ENCODE measurements at places on chromosomes 2 and 18.

DNA sequence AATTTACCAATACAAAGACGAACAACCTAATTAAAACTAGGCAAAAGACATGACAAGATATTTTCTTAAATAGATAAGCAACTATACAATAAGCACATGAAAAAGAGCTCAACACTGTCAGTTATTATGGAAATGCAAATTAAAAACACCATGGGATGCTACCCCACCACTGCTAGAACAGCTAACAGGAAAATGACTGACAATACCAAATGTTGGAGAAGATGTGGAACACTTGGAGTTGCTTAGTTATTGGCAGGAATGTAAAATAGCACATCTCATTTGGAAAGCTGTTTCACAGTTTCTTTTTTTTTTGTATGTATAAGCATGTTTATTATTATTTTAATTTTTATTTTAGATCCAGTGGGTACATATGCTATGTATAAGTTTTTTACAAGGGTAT, 84.4 kb downstream of the CYRIA start:
- DNase-seq: no peak

- no peak for DNase-seq
Measured at GRCh38 chr2:33645861-33646260, 46.8 kb upstream of the FAM98A start.

DNA sequence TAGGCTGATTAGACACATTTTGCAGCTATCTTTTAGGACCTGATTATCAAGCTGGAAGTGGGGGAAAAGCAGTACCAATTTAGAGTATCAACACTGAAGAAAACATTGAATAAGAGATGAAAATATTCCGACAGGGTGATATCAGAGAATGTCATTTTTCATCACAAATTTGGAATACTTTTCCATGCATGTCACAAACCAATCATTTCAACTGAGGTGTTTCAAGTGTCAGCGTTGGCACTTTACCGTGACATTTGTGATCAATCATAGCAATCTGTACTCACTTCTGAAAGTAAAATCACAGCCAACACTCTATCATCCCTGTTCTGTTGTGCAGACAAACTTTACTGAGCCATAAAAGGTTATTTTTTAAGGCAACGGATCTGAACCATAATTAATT, 75.4 kb downstream of the PDE1A start:
- no peak for DNase-seq

DNA sequence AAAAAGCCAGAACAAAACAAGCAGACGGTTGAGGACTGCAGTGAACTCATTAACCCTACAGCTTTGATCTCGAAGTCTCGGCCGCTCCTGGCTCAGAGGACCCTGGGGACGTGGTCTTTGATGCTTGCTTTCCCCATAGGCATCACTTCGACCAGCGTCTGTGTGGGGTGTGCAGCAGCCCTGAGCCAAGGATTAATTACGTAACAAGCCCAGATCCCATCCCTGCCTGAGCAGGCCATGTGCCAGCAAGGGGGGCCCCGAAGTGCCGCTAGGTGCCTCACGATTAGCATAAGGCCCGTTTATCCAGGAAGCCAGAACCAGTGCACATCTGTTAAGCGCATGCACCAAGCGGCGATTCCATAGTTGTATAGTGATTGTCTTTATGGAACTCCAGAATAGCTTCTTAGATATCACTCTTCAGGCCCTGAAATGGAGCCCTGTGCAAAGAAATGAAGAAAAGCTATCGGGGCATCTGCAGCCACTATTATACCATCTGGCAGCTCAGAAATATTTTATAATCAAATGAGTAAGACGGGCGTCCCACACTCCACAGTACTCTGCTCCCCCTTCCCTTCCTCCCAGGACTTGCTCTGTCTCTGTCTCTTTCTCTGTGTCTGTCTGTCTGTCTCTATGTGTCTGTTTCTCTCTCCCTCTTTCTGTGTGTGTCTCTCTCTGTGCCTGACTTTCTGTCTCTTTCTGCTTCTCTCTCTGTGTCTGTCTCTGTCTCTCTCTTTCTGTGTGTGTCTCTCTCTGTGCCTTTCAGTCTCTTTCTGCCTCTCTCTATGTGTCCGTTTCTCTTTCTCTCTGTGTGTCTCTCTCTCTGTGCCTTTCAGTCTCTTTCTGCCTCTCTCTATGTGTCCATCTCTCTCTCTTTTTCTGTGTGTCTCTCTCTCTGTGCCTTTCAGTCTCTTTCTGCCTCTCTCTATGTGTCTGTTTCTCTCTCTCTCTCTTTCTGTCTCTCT, 41.7 kb downstream of the HPCAL1 start:
- no peak for DNase-seq

All from esophagus squamous epithelium (tissue), 5 donors.